ENCODE measurements at places on chromosomes 11 and 22.

DNA sequence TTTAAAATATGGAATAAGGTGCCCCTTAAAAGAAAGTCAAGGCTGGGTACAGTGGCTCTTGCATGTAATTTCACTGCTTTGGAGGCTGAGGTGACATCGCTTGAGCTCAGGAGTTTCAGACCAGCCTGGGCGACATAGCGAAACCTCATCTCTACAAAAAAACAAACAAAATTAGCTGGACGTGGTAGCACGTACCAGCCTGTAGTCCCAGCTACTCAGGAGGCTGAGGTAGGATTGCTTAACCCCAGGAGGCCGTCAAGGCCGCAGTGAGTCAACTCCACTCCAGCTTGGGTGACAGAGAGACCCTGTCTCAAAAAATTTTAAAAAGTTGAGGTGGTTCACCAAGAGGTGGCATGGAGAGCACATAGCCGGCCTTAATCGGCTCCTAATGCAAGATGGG is 17.7 kb upstream of the ADORA2A start:
- no peak for DNase-seq

- DNase-seq = no peak
Observed at GRCh38 chr11:86374586-86374985, at the start of gene CCDC81. CCDC81 (plus strand) TSS chr11:86374887; CDS start chr11:86375164, 277 bp downstream.

DNA sequence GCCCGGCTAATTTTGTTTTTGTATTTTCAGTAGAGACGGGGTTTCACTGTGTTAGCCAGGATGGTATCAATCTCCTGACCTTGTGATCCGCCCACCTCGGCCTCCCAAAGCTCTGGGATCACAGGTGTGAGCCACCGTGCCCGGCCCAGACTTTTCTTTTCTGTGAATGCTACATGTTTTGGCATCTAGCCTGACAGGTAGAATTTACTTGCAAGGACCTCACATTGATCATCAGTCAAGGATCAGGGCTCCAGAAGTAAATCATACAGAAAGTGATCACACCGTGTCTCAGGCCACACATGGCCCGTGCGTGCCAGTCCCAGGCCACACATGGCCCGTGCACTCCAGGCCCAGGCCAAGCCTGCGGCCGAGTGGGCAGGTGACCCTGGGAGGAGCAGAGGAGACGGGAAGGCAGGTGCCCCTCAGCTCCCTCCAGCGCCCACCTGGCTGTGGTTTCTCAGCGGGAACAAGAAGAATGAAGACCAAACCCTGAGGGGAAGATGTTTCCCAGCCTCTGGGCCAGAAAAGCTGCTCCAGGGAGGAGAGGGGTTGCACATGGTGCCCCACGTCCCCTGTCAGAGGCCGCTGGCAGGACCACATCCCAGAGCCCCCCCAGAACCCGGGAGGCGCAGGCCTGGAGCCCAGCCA is 76.2 kb downstream of the BRD1 start:
- DNase-seq = no peak

DNA sequence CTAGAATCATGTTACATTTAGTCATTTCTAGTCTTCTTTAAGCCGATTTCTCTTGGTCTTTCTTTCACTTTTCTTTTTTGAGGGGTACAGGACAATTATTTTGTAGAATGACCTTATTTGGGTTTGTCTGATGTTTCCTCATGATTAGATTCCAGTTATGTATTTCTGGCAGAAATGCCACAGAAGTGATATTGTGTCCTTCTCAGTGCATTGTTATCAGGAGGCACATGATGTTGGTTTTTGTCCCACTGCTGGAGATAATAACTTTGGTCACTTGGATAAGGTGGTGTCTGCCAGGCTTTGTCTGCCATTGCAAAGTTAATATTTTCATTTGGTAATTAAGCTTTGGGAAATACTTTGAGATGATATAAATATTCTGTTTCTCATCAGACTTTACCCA is 100.3 kb downstream of the RRM1 start:
- DNase-seq = no peak

DNA sequence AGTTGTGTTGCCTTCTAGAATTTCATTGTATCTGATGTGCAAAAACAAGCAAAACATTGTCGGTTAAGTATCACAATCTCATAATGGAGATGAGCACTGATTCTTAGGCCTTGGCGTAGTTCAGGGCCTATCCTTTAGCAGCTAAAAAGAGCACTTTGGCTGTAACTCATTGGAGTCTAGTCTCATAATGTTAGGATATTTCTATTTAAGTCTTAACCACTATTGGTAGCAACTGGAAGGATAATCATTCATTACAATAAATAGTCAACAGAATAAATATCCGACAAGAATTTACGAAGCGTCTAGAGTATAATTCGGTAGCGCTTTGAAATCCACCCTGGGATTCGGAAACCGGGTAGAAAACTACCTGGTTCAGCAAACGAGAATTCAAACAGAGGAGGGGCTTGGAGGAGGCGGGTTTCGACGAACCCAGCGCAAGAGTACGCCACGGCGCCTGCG is 461 bp upstream of the EED start:
- peak; percentile 80 for DNase-seq

GRCh38 chr11:44837661-44838060 is 110.9 kb downstream of the TSPAN18 start:
- DNase-seq = no peak

- no peak for DNase-seq
Observed at GRCh38 chr22:47112994-47113852, 350.8 kb downstream of the TBC1D22A start.
